Heart right ventricle (tissue), 16 donors: ENCODE measurements at places on chromosomes 11 and 22. TPM values are rescaled to one million over a fixed set of nuclear protein-coding genes. Genes with fewer than 3 reads are reported as not detected.

Gene FAM180B
- 0.24 TPM for total RNA-seq

Gene FAU
- 667 TPM for total RNA-seq

Gene PMM1
- total RNA-seq = 24.2 TPM

Gene KIAA1671
- 13.9 TPM for total RNA-seq

Gene OR5M8
- not detected for total RNA-seq

Gene EFCAB6
- 4.3 TPM for total RNA-seq

Gene ZC3H12C
- total RNA-seq = 21.2 TPM

Gene PHOX2A
- not detected for total RNA-seq

Gene PRAME
- 0.49 TPM for total RNA-seq

Gene GDPD4
- total RNA-seq = not detected

Gene C11orf16
- not detected for total RNA-seq

Gene TMEM86A
- total RNA-seq = 3.9 TPM

Gene MGAT3
- 2.4 TPM for total RNA-seq

Gene CHRNA10
- 1.5 TPM for total RNA-seq

Gene OR52I1
- not detected for total RNA-seq

Gene ZDHHC5
- total RNA-seq = 50.1 TPM

Gene C11orf24
- 29.7 TPM for total RNA-seq

Gene SYT9
- not detected for total RNA-seq

Gene HEPN1
- not detected for total RNA-seq

Gene DRG1
- total RNA-seq = 76.7 TPM

Gene FGF4
- total RNA-seq = not detected

Gene MS4A1
- total RNA-seq = not detected

Gene MMP12
- total RNA-seq = not detected

Gene CDC42EP1
- 19.4 TPM for total RNA-seq

Gene APBB1
- total RNA-seq = 58.5 TPM

Gene CALCA
- total RNA-seq = 0.44 TPM

Gene CHRM1
- total RNA-seq = not detected

Gene SH3BP1
- total RNA-seq = 9.3 TPM

Gene GRAMD4
- total RNA-seq = 55.0 TPM
